ENCODE measurements at places on chromosomes 2 and 18. TPM values are rescaled to one million over a fixed set of nuclear protein-coding genes. Genes with fewer than 3 reads are reported as not detected.

The ADNP2 gene
- 4.1 TPM for polyA plus RNA-seq

The DSC3 gene
- polyA plus RNA-seq = 0.16 TPM

The B4GALT6 gene
- polyA plus RNA-seq = 4.1 TPM

The SPP2 gene
- polyA plus RNA-seq = not detected

The CTDP1 gene
- polyA plus RNA-seq = 7.1 TPM

The COL4A3 gene
- polyA plus RNA-seq = 4.7 TPM

The MAP4K3 gene
- polyA plus RNA-seq = 18.7 TPM

The SYT4 gene
- 0.09 TPM for polyA plus RNA-seq

The GAD1 gene
- 0.02 TPM for polyA plus RNA-seq

The SLC9A4 gene
- not detected for polyA plus RNA-seq

The ASXL3 gene
- polyA plus RNA-seq = 0.97 TPM

The NOSTRIN gene
- polyA plus RNA-seq = 31.8 TPM

The PER2 gene
- 3.8 TPM for polyA plus RNA-seq

The ERICH2 gene
- 4.1 TPM for polyA plus RNA-seq

The TUBA3E gene
- 28.8 TPM for polyA plus RNA-seq

The TACR1 gene
- polyA plus RNA-seq = 0.07 TPM

The NEB gene
- 31.0 TPM for polyA plus RNA-seq

The LYPD6B gene
- not detected for polyA plus RNA-seq

The SPDYA gene
- 0.27 TPM for polyA plus RNA-seq

The FECH gene
- polyA plus RNA-seq = 7.6 TPM

The RAPGEF4 gene
- 5.9 TPM for polyA plus RNA-seq

The SMYD1 gene
- 96.1 TPM for polyA plus RNA-seq

The AQP12A gene
- polyA plus RNA-seq = not detected

The RASGRP3 gene
- polyA plus RNA-seq = 22.7 TPM

The TMEM198 gene
- 3.4 TPM for polyA plus RNA-seq

The DOK6 gene
- polyA plus RNA-seq = 3.9 TPM

The SCTR gene
- polyA plus RNA-seq = 0.50 TPM

The LIMS3 gene
- polyA plus RNA-seq = 2.0 TPM

The SUCLG1 gene
- polyA plus RNA-seq = 307 TPM

The MYL1 gene
- polyA plus RNA-seq = 0.14 TPM

The LYPD1 gene
- polyA plus RNA-seq = 0.07 TPM

The DCDC2C gene
- polyA plus RNA-seq = not detected

The AQP12B gene
- polyA plus RNA-seq = not detected

The TTR gene
- polyA plus RNA-seq = 0.11 TPM

The REG1A gene
- 1.7 TPM for polyA plus RNA-seq

The GNLY gene
- polyA plus RNA-seq = 2.6 TPM

The C2orf80 gene
- polyA plus RNA-seq = not detected

The NT5C1B gene
- not detected for polyA plus RNA-seq

The PKDCC gene
- 145 TPM for polyA plus RNA-seq

The SERPINB4 gene
- polyA plus RNA-seq = not detected

The KIF1A gene
- polyA plus RNA-seq = 45.7 TPM

The LCT gene
- not detected for polyA plus RNA-seq

The APOB gene
- polyA plus RNA-seq = 3.6 TPM

The IL1RL2 gene
- 0.07 TPM for polyA plus RNA-seq

The CIB4 gene
- polyA plus RNA-seq = not detected

The ADRA2B gene
- 2.2 TPM for polyA plus RNA-seq

The LPIN2 gene
- polyA plus RNA-seq = 5.0 TPM

The ANKRD30BL gene
- not detected for polyA plus RNA-seq

The FNDC4 gene
- 10.7 TPM for polyA plus RNA-seq

The TDRD15 gene
- not detected for polyA plus RNA-seq

The CHST9 gene
- polyA plus RNA-seq = 1.3 TPM
